Kidney capillary endothelial cell (primary cell): ENCODE measurements at places on chromosomes 2 and 18.

DNA sequence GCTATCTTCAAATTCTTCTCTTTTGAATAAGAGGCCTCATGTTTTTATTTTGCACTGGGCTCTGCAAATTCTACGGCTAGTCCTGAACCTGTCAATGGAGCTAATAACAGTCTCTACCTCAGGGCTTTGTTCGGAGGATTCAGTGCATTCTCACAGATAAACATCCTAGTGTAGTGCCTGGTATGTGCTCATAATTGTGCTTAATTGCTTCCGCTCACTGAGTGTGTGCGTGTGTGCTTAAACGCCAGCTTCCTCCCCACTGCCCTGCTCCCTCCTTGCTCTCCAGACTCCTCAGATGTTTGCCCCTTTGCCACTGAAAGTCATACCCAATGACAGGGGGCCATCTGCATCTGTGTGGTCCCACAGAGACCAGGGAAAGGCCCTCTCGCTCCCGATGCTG is 6.7 kb downstream of the GYPC start:
- DNase-seq, result peak; percentile 50

- no peak for DNase-seq
These were observed 153.8 kb upstream of the SETBP1 start for GRCh38 chr18:44526705-44527415.

- no peak for DNase-seq
These were observed 159.6 kb downstream of the AFF3 start for GRCh38 chr2:99982744-99983143.

- no peak for DNase-seq
These were observed 433.2 kb downstream of the FBXO15 start for GRCh38 chr18:73714466-73714865.

GRCh38 chr18:44862112-44862511 is 181.4 kb downstream of the SETBP1 start:
- DNase-seq, result no peak

GRCh38 chr2:8627019-8627691 is 54.7 kb upstream of the ID2 start:
- no peak for DNase-seq
